ENCODE measurements at places on chromosomes 3 and 15.

DNA sequence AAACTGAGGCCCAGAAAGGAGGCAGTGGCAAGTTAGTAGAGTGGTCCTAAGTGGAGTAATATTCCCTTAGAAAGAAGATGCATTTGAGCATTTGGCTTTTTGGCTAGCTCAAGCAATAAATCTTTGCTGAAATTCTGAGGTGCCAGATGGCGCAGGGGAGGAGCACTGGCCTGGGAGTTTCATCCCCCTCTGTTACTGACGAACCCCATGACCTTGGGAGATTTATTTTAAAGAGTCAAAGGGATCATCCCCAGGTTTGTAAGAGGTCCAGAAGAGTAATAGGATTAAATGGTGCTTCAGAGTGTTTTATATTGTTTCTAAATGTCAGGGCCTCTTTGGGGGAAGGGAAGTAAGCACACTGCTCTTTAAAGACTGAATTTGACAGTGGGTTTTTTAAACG lies 85.1 kb upstream of the PIAS1 start:
- no peak for DNase-seq

DNA sequence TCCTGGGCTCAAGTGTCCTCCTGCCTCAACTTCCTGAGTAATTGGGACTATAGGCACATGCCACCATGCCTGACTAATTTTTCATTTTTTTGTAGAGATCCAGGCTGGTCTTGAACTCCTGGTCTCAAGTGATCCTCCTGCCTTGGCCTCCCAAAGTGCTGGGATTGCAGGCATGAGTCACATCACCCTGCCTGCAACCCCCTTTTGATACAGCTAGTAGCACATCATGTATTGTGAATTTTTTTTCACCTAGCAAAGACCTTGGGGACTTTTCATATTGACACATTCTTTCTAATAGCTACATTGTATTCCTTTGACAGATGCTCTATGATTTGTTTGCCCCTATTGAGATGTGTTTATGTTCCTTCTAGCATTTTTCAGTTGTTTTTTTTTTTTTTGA lies 14.2 kb downstream of the IRAK2 start:
- DNase-seq: no peak

DNA sequence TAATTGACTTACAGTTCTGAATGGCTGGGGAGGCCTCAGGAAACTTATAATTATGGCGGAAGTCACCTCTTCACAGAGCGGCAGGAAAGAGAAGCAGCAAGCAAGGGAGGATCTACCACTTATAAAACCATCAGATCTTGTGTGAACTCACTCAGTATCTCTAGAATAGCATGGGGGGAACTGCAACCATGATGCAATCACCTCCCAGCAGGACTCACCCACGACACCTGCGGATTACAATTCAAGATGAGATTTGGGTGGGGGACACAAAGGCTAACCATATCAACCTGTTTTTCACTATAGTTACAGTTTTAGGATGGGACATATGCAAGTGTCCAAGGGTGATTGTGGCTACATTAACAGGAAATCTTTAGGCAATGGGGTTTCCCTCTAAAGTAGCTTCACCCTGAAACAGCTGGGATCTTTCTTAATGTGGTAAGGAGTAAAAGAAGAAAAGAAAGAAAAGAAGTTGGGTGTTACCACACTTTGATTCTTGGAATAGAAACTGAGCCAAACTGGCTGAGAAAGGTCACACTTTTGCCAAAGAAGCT lies 453.8 kb downstream of the OTOL1 start:
- no peak for DNase-seq

DNA sequence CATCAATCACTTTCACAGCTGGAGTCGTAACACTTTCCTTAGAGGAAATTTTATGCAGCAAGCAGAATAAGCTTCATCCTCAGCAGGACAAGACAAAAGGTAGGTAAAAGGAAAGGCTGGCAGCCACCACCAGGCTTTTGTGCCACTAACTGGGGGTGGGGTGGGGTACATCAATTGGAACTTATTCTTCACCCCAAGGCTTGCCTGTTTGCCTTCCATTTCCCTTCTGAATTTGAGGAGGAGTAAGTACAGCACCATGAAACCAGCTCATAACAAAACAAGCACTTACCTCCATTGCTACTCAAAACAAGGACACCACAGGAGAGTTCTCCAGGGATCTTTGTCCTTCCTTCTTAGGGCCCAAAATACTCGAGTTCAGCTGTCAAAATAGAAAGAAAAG lies 296.8 kb downstream of the ARRDC4 start:
- DNase-seq: no peak

- no peak for DNase-seq
These were observed 300.6 kb downstream of the TBL1XR1 start for GRCh38 chr3:176896640-176897039.

GRCh38 chr3:128942161-128942952 lies 51.5 kb downstream of the CFAP92 start:
- no peak for DNase-seq

DNA sequence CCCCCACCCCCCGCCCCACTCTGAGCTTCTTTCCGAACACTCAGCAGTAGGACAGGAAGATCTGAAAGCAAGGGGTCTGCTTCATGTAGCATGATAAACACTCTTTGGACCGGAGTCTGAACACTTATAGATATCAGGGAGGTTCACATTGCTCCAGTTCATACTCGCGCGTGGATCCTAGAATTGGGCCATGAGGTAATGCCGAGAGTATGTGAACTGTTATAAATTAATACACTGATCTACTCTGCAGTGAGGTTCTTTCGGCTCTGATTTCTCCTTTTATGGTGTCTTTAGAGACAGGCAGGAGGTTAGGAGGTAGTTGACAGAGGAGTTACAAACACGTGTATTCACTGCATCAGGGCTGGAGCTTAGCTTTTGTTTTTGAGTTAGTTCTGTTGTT lies 223.0 kb downstream of the THSD4 start:
- DNase-seq: no peak

DNA sequence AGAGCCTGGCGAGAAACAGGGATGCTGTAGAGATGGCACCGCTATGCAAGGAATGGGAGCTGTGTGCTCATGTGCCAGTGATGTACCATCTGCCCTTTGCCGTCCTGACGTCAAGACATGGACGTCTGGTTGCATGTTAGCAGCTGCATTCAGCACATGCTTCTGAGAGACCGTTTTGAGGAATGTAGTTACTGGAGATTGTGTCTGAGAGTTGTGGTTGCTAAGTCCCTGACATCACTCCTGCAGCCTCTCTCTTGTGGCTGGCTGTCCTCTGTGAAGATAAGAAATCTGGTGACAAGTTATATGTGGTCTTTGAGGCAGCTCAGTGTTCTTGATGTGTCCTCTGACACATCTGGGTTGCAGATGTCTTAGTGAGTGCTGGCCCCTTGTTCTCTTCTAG lies 165.1 kb downstream of the APBA2 start:
- no peak for DNase-seq

DNA sequence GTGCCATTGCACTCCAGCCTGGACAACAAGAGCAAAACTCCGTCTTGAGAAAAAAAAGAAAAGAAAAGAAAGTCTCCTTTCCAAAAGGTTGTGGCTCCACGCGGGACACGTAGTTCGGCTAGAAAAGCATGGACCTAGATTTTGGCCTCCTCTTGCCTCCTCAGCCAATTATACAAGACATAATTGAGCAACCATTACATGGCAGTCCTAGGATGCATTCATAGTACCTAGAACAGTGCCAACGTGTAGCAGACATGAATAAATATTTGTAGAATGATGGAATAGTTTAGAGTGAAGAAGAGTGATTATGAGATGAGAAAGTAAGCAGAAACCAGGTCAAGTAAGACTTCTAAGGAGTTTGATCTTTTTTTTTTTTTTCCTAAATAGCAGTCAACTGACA lies 112.5 kb downstream of the ZNF609 start:
- DNase-seq: no peak

GRCh38 chr15:70156671-70157271 lies 59.1 kb upstream of the TLE3 start:
- DNase-seq: no peak

DNA sequence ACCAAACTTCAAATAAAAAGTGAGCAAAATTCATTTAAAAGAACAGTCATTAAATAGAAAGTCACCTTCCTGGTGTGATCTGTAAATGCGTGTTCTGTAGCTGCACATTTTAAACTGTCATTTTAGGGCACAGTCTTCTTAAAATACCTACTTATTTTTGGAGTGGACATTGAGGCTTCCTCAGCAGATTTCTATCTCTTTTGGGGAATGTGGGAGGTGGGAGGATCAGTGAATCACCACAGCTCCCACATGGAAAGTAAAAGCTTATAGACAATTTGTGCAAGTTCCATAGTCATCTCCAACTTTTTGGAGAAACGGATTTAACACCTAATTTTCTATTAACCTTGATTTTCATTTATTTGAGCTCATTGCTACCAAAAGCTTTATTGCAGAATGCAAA lies 21.0 kb upstream of the MOBP start:
- no peak for DNase-seq

DNA sequence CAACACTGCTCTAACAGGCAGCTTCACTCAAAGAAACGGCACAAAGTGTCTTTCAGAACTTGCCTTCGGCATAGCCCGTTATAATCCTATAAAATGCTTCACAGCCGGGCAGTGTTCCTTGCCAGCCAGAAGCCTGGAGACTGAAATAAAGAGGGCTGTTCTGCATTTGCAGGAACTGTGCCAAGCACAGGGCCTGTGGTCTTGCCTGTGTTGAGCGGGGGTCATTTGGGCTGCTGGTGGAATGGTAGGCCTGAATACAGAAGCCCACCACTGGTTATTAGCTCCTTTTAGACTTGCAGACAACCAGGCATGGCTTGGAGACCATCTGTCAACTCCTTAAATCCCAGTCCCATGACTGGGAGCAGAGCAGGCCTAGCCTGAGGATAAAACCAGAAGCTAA lies 4.7 kb upstream of the ARHGEF3 start:
- no peak for DNase-seq

DNA sequence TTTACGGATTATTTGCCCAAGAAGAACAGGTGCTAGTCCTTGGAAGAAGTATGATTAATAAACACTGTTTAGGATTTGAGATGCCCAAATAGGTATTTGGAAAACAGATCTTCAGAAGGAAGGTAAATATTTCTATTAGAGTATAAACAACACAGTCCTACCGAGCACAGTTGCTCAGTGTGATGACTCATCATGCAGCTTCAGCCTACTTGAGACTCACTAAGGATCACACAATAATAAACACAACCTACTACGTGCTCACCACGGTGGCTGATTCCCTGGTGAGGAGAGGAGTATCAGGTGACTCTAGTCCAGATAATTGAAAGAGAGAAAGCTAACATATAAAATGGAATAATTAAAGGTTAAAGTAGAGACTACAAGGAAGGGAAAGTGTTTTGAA lies 72.0 kb downstream of the PDZRN3 start:
- no peak for DNase-seq

- no peak for DNase-seq
These were observed 1174.7 kb downstream of the ZPLD1 start for GRCh38 chr3:103609472-103609871.

DNA sequence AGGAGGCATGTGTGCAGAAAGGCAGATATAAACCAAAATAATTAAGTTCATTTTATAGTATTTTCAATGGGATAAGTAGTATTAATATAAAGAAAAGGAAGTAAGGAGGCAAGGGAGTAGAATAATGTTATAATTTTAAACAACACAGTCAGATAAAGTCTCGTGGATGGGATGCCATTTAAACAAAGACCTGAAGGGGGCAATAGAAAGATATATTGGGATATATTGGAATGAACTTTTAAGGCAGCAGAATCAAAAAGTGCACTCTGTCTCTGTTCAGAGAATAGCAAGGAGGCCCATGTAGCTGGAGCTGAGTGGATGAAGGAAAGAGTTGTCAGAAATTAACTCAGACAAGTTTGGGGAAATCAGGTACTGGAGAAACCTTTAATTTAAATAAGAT lies 158.7 kb downstream of the CGGBP1 start:
- DNase-seq: no peak

DNA sequence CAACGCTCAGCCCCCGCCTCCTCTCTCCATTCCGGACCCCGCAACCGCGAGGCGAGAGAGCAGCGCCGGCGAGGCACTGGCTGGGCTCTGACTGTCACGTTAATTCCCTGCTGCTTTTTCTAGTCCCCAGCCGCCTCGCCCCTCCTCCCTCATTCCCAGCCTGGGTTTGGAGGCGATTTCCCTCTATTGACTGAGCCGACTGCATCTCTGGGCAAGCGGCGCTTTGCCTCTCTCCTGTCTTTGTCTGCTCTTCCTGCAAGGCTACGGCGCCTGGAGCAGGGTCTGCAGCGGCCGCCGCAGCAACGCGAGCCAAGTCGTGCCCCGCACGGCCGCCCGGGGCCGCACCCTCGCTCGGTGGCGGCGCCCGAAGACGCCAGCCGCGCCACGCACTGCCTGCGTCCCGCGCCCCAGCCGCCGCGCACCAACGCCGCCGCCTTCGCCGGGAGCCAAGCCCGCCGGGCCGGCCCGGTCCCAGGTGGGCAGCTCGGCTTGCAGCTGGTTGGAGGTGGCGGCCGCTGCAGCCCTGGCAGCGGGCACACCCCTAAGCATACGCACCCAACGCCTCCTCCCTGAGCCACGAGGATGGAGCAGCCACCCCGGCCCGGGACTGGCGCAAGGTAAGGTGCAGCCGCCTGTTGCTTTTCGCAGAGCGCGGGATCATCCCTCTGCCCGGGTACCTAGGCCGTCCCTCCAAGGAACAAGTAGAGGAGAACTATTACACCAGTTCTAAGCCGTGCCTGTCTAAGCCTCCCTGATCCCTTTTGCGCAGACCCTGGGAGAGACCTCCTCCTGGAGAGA lies at the start of gene LRRC3B:
Gene LRRC3B, plus strand, starts transcription at position 152 of the 798 bp plus-strand sequence. CDS start 86,901 bp downstream, outside the sequence.
- no peak for DNase-seq

GRCh38 chr3:43892526-43892925 lies 201.8 kb downstream of the ABHD5 start:
- DNase-seq: no peak

- no peak for DNase-seq
These were observed 78.7 kb downstream of the ATP1B3 start for GRCh38 chr3:141955175-141955574.

DNA sequence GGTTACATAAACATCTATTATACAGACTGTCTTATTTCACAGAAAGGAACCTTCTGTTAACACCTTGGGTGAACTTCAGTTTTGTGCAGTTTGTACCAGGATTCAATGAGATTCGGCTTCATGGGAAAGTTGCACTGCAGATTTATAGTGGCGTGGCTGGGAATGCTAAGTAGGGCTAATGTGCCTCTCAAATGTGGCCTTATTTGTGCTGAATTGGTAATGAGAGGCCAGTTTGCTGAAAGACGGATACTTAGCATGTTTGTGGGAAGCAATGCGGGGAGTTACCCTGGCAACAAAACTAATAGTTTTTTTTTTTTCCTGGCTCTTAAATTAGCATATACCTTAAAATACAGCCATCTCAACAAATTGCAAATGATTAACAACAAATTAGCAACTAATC lies 28.6 kb upstream of the CEMIP start:
- no peak for DNase-seq

DNA sequence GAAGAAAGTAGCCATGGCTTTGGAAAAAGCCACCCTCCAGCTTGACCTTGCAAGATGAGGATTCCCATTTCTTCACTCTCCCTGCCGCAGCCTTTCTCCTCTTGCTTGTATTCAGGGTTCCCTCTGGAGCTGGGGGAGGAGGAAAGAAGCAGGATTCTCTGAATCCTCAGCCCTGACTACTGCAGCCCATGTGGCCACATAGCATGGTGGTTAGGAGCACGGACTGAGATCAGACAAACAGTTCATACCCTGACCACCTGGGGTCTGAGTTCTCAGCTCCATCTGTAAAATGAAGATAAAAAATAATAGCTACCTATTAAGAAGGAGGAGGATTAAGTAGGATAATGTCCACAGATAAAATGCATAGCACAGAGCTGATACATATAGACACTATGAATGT lies 72.3 kb downstream of the NMD3 start:
- no peak for DNase-seq

All from activated CD4-positive, alpha-beta T cell treated with anti-CD3 and anti-CD28 coated beads for 1 hour (primary cell).